HTR-8/SVneo (cell line): ENCODE measurements at places on chromosomes 1 and 21.

- DNase-seq: no peak
These were observed 42.4 kb upstream of the BACH1 start for GRCh38 chr21:29256126-29256910.

GRCh38 chr21:41068967-41069642, 98.9 kb upstream of the BACE2 start:
- peak; percentile 31 for DNase-seq

DNA sequence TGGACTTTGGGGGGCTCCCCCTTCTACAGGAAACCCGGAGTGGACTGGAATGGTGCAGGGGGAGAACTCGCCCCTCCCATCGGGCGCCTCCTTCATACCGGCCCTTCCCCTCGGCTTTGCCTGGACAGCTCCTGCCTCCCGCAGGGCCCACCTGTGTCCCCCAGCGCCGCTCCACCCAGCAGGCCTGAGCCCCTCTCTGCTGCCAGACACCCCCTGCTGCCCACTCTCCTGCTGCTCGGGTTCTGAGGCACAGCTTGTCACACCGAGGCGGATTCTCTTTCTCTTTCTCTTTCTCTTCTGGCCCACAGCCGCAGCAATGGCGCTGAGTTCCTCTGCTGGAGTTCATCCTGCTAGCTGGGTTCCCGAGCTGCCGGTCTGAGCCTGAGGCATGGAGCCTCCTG, at the start of gene TNFRSF14:
TSS of gene TNFRSF14 (plus strand) at position 95 of the 401 bp plus-strand sequence. CDS start at position 389, 294 bp downstream.
- no peak for DNase-seq

GRCh38 chr1:165851034-165851658, 23.7 kb downstream of the UCK2 start:
- DNase-seq: peak; percentile 62
